Lung microvascular endothelial cell (primary cell): ENCODE measurements at places on chromosomes 4 and X. TPM values are rescaled to one million over a fixed set of nuclear protein-coding genes. Genes with fewer than 3 reads are reported as not detected.

- no peak for DNase-seq
These were observed 44.6 kb upstream of the SLITRK2 start for GRCh38 chrX:145773006-145773405.

DNA sequence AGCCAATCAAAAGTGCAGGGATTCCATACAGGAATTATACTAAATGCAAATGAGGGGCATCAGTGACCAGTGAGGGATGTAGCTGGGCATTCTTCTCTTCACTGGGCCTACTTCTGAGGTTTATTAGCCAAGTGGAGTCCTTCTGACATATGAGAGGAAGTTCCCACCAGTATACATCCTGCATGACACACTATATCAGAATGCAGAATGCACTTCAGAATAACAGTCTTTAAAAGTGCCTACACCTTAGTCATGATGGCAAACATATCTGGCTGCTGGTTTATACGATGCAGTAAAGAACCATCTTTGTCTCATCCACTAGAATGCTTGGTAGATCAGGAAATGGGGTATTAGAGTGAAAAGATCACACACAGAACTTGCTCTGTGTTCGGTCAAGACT is 180.3 kb upstream of the PPARGC1A start:
- peak; percentile 6 for DNase-seq

GRCh38 chr4:10917566-10917965 is 233.0 kb upstream of the CLNK start:
- peak; percentile 34 for DNase-seq

GRCh38 chr4:136156947-136157346 is 1375.3 kb downstream of the PCDH18 start:
- DNase-seq = no peak

The WDR19 gene
- 13.9 and 28.0 TPM in 2 replicates for total RNA-seq
